ENCODE measurements at places on chromosomes 6 and 20.

- DNase-seq: no peak
Observed at GRCh38 chr6:79465381-79465780, 71.8 kb downstream of the LCA5 start.

GRCh38 chr6:20479060-20479459, 55.2 kb upstream of the CDKAL1 start:
- DNase-seq: no peak

GRCh38 chr6:21831521-21832291, 238.2 kb downstream of the SOX4 start:
- no peak for DNase-seq

DNA sequence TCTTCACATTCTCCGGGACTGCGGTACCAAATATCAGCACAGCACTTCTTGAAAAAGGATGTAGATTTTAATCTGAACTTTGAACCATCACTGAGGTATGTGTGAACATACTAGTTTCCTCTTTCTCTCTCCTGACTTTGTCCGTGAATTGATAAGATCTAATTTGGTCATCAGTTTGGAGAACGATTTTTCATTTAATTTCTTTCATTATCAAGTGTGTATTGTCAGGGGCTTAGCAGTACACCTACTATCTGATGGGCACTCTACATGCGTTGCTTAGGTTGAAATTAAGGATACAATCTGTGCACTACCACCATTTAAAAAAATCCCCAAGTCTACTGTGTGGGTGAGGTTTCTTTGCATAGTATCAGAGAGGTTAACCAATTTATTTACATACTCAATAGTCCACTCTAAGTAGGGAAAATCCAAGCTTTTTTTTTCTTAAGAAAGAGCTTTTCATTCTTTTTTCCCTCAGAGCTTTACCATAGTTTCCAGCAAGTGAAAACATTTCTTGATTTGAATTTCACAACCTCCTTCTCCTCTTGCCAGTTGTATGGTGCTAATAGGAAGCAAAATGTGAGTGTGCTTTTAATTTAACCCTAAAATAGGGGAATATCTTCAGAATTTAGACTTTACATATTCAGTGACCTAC, 105.4 kb upstream of the ESR1 start:
- no peak for DNase-seq

DNA sequence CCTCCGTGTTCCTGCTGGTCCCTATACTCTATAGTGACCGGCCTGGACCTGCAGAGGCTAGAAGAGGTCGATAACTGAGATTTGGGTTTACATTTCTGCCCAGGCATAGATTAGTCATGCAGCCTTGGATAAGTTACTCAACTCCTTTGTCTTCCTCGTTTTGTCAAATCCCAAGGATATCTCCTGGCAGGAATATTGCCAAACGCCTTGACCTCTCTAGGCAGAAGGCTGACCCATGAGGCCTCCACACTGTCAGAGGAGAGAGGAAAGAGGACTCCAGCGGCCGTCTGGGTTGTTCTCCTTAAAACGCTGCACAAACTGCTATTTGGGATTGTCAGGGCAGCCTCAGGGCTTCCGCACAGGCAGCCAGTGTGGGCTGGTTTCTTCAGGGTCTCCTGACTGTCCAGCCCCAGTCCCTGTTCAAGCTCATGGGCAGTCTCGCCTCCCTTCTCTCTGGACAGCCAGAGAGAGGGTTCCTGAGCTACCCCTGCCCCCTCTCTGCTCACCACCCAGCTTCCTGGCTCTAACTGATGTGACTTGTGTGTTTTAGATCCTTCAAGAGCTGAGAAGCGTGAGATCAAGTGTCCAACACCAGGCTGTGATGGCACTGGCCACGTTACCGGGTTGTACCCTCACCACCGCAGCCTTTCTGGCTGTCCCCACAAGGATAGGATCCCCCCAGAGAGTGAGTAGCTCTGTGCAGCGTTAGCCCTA, 44.7 kb upstream of the PCMTD2 start:
- DNase-seq: no peak

DNA sequence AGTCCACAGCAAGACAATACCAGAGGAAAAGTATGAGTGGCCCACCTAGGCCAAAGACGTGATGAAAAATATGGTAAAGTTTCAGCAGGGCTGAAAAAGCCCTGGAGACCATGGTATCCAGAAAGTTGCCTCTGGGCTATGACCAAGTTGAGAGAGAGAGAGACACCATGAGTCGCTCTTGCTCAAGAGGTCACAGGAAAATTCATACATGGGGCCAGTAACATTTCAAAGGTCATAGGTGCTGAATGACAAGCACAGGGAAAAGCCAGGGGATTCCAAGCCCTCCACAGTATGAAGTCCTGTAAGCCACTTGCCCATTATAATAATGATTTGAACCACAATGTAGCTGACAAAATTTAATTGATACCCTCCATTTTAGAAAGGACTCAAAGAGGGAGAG, 657.7 kb upstream of the CITED2 start:
- DNase-seq: no peak

- no peak for DNase-seq
Observed at GRCh38 chr6:93496548-93496947, 77.2 kb upstream of the EPHA7 start.

DNA sequence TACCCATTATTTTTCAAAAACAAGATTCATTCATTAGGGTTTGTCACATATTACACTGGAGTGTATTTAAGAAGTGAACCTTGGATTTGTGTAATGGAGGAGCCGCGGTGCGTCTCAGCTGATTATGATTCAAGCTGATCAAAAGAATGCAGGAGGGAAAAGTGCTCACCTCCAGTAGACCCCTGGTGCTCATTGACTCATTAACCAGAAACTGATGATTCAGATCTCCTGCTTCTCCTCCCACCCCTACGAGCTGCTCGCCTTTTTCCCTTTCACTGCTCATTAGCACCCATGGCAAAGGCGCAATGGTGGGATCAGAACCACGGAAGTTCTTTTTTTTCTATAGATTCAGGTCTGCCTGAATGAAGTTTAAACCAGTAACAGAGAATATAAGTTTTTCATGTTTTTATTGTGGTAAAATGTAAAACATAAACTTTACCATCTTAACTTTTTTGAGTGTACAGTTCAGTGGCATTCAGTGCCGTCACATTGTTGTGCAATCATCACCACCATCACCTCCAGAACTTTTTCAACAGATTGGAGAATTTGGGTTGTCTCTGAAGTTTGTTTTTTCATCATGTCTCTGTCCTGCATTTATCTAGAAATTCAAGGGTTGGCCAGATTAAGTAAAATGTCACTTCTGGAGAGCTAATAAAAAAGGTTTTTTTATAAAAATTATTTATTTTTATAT, 101.6 kb downstream of the LINC00237 start:
- DNase-seq: no peak

DNA sequence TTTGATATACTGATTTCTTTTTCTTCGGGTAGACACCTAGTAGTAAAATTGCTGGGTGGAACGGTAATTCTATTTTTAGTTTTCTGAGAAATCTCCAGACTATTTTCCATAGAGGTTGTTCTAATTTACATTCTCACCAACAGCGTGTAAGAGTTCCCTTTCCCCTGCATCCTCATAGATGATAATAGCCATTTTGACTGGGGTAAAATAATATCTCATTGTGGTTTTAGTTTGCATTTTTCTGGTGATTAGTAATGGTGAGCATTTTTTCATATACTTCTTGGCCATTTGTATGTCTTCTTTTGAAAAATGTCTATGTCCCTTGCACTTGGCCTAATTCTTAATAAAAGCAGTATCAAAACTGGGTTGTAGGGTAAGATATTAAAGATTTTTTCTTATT, 148.9 kb upstream of the SIM1 start:
- DNase-seq: no peak

DNA sequence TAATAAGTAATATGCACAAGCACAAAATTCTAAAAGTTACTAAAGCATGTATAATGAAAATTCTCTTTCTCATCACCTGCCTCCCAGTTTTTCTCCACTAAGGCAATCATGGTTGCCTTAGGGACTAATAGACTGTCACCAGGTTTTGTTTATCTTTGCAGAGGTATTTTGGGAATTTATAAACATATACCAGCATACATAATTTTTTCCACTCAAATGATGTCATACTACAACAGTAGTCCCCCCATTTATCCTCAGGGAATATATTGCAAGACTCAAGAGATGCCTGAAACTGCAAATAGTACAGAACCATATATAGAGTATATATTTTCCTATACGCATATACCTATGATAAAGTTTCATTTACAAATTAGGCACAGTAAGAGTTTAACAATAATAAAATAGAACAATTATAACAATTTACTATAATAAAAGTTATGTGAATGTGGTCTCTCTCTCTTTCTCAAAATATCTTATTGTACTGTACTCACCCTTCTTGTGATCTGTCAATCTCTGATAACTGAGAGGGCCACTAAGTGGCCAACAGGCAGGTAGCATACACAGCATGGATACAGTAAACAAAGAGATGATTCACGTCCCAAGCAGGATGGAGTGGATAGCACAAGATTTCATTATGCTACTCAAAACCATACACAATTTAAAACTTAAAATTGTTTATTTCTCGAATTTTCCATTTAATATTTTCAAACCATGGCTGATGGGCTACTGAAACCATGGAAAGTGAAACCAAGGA, 19.7 kb downstream of the RBL1 start:
- no peak for DNase-seq

DNA sequence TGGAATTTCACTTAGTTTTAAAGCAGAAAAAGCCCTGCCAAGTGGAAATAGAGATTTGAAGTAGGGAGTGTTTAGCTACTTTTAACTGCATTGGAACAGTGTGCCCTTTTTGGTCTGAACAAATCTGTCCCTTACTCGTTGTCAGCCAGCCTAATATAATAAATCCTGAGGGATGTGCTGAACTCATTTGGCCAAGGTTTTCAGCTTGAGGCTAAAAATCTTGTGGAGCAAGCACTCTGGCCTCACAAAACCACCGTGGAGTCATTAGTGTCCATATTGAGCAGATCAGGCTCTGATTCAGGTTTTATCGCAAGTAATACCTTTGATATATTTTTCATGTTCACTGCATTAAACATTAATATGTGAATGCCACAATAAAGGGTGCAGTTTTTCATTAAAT, 383.5 kb downstream of the FRK start:
- no peak for DNase-seq

DNA sequence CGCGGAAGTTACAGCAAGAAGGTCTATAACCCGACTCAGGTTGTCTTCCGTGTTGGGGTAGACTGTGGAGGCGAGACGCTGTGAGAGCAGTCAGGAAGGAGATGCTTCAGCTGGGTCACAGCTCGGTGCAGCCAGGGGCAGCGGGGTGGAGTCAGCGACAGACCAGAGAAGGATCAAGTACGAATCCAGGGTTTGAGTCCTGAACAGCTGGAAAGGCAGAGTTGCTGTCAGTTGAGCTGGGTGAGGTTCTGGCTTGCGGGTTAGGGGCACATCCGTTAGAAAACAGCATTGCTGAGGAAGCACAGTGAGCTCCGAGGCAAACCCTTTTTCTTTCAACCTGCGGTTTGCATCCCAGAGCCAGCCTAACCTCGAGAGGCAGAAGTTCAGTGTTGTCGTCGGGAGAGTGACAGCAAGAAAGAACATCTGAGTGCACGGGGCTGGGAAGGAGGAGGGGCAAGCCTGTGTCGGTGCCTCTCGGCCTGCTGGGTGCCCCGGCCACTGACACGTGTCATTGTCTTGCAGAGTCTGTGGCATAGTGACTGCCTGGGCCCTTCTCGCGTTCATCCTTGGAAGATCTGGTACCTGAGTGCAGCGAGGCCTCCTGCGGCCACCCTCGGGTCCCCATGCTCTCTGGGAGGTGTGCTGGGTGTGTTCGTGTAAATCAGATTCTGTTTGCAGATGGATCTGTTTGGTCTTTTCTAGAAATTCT, 20.0 kb downstream of the PNLDC1 start:
- no peak for DNase-seq

DNA sequence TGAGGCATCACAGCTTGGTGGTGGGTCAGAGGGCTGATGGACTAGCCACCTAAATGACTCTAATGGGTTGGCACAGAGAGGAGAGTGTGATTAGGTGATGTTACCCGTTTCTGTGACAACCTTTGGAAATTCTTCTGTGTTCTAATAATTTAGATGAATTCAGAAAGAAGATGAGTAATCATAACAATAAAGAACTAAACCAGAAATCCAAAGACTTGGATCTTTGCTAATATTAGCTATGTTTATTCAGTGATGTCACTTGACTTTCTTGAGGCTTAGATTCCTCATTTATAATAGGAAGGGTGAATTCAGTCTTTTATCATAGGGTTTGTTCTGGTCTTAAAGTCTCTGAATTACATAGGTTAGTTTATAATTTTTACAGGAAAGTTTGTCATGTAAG, 19.9 kb downstream of the CRYBG1 start:
- no peak for DNase-seq

DNA sequence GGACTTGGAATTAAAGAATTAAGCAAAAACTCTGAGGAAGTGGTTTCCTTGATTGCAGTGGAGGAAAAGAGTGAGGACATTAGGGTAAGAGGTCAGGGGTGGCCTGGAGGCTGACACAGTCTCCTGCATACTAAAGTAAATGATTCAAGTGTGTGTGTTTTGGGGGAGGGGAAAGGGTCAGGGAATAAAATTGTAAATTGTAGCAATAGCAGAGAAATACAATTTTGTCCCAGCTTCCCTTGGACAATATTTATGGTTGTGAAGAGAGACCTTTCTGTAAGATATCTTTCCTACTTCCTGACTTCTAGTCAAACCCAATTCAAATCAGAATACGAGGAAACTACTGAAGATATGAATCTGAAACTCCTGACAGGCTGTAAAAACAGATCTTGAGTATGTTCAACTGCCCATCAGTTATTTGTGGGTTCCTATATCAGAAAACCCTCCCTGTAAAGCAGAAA, 143.4 kb upstream of the HMGN3 start:
- DNase-seq: no peak

- no peak for DNase-seq
Observed at GRCh38 chr6:131861381-131861780, 53.6 kb downstream of the ENPP1 start.

All from activated T-cell treated with anti-CD3 and anti-CD28 coated beads for 4 hours (primary cell).